Stimulated activated CD4-positive, alpha-beta T cell treated with anti-CD3 and anti-CD28 coated beads, Interleukin-1b, Interleukin-23, amount 100 ng/mL, for 1 hour (primary cell): ENCODE measurements at places on chromosomes 2 and 18.

DNA sequence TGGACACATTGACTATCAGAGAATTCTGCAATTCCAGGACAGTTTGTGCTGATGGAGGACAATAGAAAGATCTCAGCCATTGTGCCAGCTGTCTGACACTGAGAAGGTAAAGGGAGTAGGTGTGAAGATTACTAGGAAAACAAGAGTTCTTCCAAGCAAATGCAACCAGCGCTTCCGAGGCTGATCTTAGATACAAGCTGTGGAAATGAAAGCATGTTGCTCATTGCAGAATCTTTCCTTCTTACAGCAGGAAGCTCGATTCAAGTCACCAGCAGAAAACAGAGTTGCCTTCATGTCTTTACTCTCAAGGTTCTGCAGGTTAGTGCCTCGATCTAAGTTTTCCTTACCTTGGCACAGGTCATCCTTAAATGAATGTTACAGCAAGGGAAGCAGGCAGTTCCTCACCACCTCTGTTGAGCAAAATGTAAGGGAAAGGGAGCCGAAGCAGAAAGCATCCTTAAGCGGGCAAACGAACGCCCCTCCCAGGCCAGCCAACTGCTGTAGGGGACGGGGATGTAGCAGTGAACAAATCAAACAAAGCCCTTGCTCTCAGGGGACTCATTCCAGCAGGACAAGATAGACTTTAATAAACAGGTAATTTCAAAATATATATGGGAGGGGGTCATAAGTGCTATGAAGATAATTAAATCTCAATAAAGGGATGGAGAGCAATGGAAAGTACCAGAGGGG lies 54.3 kb downstream of the MARCHF4 start:
- DNase-seq = no peak

GRCh38 chr2:217206907-217207698 lies 347.2 kb upstream of the TNP1 start:
- no peak for DNase-seq

DNA sequence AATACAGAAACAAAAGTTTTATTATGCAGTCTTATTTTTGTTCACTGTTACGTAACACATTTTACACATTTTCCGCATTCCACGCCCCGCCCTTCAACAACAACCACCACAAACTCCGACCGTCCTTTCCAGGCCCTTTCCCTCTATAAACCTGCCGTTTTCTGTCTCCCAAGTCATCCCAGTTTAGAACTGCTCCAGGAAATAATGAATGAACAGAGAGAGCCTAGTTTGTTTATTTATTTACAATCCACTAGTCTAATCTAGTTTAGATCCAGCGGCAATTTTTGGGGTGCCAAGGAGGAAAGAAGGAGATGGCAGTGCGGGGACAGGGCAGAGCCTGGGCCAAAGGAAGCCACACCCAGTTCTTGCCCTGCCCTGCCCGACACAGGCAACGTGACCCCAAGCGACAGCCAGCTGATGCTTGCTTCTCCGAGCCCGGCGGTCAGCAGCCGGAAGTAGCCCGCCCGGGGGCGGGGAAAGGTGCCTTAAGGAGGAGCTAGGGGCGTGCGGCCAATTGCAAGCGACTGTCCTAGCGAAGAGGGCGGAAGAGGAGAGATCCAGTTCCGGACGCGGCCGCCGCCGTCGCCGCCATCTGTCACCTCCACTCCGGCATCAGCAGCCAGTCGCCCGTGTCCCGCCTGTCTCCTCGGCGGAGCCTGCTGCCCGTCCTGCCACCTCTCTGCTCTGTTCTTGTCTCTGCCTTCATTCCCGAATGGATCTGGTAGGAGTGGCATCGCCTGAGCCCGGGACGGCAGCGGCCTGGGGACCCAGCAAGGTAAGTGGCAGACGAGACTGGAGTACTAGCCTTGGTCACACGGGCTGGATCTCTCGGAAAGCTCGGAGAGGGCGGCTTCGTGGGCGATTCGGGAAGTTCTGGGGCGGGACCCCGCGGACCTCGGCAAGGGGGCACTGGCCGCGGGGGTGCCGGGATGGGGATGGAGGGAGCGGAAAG lies at the start of gene RIOK3:
RIOK3 (plus strand) TSS at position 560 of the 952 bp plus-strand sequence; CDS start at position 713, 153 bp downstream.
- DNase-seq = peak; percentile 68

DNA sequence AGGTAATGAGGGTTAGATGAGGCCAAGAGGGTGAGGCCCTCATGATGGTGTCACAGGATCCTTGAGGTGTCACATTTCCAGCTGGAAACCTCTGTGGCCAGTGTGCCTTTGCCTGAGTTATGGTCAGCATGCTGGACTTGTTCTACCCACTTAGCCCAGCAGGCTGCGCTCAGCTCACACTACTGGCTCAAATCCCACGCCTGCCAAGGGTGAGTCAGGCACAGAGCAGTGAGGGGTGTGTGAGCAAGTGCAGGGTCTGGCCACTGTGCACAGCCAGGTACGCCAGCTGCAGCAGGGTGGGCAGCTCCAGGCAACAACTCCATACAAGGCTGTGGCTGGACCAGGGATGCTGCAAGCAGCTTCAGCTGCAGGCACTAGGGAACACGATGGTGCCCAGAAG lies 616.6 kb upstream of the FSHR start:
- no peak for DNase-seq

DNA sequence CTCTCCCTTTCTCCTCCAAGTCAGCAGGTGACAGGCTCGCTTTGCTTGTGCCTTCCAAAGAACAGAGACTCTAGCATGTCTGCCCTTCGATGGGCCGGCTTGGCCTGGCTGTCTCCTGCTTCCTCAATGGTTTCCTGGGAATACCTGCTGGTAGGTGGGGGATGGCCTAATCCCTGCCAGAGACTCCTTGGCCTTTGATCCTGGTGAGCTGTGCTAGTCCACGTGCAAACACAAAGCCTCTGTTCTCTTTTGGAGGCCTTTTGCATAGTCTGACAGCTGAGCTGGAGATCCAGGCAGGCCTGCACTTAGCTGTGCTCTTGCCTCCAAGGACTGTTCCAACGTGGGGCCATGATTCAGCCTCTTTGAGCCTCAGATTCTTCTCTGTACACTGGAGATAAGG lies 67.6 kb downstream of the ARL4C start:
- DNase-seq = no peak

GRCh38 chr18:35095983-35096676 lies 54.9 kb downstream of the MAPRE2 start:
- no peak for DNase-seq

DNA sequence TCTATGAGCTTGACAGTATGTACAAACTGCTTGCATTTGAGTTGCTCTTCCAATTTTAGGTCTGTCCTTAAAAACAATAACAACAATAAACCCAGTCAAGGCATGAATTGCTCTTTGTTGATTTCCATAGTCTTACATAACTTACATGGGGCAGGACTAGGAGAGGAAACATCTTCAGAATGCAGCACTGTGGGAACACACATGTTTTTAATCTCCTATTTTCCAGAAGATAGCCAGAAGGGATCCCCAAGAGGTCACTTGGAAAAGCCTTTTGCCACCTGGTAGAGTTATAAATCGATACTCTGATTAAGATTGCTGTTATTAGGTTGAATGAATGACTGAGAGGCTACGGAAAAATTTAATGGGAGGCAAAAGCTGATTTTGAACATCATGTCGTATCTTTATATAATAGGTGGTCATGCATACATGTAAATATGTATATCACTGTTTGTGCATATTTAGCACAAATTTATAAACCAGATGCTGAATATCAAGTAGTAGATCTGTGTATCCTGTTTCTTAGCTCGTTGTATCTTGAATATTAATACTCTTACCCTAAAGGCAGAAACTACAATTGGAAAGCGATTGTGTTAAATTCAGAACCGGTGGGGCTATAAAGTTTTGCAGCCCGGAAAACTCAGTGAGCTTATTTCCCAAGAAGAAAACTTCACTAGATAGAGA lies 479.4 kb upstream of the TCF4 start:
- DNase-seq = no peak

DNA sequence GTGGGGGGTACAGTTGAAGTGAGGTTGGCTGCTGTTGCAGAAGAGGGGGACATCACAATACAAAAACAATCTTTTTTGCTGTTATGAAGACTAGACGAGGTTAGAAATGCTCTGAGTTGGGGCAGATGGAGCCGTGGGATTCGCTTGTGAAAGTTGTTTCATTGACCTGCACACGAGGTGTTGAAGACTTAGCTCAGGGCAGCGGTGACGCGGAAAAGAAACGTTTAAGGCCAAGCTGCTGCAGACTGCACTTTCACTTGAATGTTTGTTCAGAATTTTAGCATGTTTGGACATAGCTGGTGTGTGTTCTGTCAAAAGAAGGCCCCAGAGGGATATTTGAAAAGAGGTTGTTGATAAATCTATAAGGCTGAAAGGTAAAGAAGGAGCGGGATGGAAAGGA lies 46.3 kb downstream of the MTCL1 start:
- DNase-seq = no peak

GRCh38 chr18:40148960-40149359 lies 1806.1 kb upstream of the PIK3C3 start:
- no peak for DNase-seq

GRCh38 chr18:21163647-21164547 lies 52.3 kb upstream of the ROCK1 start:
- DNase-seq = no peak

GRCh38 chr2:146721486-146721885 lies 1123.3 kb upstream of the ACVR2A start:
- DNase-seq = no peak

GRCh38 chr18:8439055-8439454 lies 170.2 kb upstream of the RAB12 start:
- DNase-seq = no peak

- DNase-seq = no peak
These were observed 180.9 kb upstream of the TWIST2 start for GRCh38 chr2:238667008-238667407.

GRCh38 chr2:226971084-226971483 lies 135.2 kb downstream of the RHBDD1 start:
- no peak for DNase-seq

DNA sequence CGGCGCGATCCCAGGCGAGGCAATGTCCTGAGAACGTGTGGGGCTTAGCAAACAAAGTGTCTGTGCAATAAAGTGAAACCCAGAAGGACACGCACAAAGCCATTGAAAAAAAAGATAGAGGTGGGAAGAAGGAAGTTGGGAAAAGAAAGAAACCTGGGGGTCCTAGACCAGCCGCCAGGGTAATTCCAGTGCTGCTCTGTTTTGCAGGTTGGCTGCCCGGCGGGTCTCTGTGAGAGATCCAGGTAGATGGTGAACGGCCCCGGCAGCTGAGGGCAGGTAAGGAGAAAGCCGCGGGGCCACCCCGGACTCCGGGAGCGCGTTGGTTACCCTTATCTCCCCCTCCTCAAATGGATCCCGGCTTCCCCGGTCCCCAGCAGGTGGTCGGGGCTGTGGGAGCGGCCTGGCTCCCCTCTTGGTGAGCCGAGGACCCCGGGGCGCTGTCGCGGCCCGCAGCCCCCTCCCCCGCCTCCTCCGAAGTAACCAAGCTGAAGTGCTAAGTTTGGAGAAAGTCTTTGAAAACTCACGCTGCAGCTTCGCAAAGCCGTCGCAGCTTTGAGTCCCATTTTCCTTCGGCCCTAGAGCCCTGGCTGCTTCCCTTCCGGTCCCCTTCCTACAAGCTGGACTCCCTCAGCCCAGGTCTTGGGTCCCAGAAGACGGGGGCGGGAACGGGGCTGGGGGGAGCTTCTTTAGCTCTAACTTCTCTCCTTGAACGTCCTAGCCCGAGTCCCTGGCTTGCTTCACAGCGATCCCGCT lies 588 bp downstream of the OTX1 start:
- DNase-seq = no peak
